ENCODE measurements at places on chromosomes 3 and 15. TPM values are rescaled to one million over a fixed set of nuclear protein-coding genes. Genes with fewer than 3 reads are reported as not detected.
A peak's percentile ranks its signal among the peaks of the same experiment; 100 is the strongest.

The CDHR4 gene
- total RNA-seq: not detected

The LZTFL1 gene
- 9.6 TPM for total RNA-seq

The NAALADL2 gene
- total RNA-seq: 1.3 TPM

The MED12L gene
- total RNA-seq: 0.66 TPM

The TRPM1 gene
- not detected for total RNA-seq

The PRRT3 gene
- 6.3 TPM for total RNA-seq

GRCh38 chr3:64685331-64685799 lies 2.4 kb downstream of the ADAMTS9 start:
- DNase-seq: no peak

DNA sequence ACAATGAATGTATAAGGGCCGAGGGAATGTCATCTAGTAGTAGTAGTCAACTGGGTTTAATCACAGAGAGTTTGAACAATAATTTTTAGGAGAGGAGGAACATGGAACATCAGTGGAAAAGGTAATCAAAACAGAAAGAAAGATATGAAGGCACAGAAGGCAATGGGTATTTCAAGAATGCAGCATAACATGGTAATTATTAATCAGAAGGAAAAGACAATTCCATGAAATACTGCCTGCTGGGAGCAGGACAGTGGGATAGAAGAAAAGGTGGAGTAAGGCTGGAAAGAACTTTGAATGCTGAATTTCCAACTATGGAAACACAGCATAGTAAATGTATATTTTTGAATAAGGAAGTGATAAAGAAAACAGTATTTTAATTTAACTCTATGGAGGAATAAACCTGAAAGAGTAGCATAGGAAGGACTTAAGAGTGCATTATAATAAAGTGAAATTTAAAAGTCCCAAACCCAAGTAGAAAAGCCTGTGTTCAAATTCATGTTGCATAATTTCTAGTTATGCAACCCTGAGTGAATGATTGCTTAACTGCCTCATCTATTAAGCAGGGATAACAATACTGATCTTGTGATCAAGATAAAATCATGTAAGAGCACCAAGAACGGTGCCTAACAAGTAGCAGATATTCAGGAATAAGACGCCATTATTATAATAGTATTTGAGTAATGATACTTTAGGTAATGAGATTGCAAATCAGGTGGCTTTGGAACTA lies 357.7 kb downstream of the TBC1D5 start:
- no peak for DNase-seq

DNA sequence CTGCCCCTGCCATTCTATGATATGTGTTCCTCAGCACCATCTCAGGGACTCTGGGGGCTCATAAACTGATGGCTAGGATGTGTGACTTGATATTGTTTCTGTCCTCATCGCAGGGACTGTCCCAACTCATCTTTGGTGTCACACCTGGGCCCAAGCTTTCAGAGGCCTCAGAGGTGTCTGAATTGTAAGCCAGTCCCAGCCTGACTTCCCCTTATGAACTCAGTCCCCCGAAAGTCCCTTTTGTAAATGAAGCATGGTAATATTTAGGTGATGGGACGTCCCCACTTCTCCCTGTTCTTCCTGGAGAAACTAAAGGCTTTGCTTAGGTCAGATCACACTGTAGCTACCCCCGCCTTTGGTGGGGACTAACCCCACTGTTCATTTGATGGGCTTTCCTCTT lies 142.4 kb upstream of the TLE3 start:
- DNase-seq: no peak

DNA sequence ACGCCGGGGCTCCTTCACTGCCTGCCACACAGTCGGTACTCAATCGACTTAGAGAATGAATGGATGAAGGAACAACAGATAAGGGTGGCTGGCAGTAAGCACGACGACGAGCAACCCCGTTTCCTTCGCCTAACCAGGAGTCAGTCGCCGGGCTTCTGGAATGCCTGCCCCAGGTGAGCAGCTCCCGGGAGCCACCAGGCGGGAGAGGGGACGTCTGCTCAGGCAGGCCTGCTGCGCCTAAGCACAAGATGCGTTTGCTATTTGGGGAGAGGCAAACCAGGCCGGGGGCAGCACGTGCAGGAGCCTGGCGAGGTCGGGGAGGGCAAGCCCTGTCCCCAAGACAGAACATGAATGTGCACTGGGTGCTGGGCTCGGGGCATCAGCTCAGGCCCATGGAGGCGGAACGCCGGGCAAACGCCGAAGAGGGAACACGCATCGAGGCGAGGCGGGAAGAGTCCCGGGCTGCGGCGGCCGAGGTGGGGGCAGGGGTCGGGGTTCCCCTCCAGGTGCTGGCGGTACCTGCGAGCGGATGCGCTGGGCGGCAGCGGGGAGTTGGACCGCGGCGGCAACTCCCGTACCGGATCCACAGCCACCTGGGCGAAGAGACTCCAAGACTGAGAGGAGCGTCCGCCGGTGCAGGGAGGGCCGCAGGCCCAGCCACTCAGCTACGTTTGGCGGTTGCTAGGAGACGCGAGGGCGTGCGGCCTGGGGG lies at the start of gene CFAP92:
TSS of gene CFAP92 (minus strand) at position 616 of the 712 bp plus-strand sequence. CDS start 772 bp downstream, outside the sequence.
- DNase-seq: peak; percentile 90

All from naive thymus-derived CD8-positive, alpha-beta T cell (primary cell).